NCI-H345 (cell line): ENCODE measurements at places on chromosomes 7 and 10.

DNA sequence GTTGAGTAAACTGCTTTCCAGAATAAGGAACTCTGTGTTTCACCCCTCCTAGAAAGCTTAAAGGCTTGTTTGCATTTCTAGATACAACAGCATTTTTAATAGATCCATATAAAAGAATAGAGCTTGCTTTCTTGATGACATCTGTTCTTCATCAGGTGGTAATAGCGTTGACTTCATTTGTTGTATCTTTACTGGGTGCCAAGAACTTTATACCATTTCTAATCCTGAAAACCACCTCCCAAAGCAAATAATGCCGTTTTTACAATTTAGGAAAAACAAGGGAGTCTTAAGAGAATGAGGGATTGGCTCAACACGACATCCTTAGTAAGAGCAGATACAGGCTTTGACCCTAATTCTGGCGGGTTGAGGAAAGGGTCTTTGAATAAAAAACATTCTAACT is 993.4 kb downstream of the TYW1 start:
- no peak for DNase-seq

- no peak for DNase-seq
Measured at GRCh38 chr7:82674268-82674667, 230.7 kb upstream of the CACNA2D1 start.

DNA sequence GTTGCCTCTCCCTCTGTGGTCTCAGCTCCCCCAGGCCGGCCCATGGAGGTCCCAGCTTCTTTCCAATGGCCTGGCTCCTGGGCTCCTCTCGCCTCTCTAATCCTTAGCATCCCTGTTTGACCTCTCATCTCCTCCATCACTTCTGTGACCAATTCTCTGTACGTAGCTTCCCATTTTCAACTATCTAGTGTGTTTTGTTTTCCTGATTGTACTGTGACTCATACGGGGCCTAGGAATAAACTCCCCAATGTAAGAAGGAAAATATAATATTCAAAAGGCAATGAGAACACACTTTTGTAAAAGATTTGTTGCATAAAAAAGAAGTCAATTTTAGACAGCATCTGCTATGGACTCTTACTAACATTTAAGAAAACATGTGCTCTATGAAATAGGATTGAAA is 90.3 kb downstream of the MKX start:
- no peak for DNase-seq

DNA sequence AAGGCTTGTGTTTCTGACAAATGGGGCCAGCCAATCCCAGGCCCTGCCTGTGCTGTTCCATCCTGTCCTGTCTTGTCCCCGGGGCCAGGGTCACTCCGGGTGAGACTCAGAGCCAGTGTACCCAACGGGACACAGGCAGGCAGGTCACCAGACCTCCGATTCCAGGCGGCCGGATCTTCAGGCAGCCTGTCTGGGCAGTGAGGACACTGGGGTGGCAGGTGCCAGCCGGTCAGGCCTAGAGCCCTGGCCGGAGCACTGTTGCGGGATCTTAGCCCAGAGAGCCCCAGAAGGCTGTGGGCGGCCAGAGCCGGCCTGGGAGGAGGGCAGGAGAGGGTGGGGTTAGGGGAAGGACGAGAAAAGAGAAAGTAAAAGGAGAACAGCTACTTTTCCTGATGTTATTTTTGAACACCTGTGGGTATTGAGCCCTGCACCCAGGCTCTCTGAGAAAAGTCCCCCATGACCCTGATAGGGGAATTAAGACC is 134.3 kb upstream of the TNRC18 start:
- no peak for DNase-seq

GRCh38 chr10:10589540-10590303 is 427.9 kb upstream of the CELF2 start:
- DNase-seq = no peak

DNA sequence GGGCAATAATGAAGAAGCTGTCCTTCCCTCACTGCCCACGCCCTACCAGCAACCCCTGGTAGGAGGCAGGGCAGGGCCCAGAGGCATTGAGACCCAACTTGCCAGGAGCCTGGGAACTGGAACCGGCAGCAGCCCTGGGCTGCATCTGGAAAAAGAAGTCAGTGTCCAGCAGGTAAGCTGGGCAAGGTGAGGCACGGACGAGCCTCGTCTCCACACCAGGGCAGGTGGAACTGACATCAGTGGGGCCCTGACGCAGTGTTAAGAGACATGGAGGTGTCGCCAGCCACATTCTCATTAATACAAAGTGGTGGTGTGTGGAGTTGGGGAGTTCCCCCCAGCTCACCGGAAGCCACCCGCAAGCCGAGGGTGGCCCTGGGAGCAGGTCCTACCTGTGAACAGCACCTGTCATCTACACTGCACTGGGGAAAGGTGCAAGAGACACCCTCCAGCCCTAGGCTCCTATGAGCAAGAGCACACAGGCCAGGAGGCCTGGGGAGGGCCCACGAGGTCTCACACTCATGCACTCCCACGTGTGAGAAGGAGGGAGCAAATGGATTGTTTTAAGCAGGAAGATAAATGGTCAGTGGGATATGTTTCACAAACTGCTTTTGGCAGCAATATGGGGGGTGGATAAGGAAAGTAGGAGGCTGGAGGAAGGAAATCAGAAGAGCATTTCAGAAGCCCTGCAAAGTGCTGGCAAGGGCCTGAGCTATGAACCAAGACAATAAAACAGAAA is 53.6 kb downstream of the COBL start:
- no peak for DNase-seq

- no peak for DNase-seq
Measured at GRCh38 chr7:152887191-152887590, 127.6 kb downstream of the ACTR3B start.

DNA sequence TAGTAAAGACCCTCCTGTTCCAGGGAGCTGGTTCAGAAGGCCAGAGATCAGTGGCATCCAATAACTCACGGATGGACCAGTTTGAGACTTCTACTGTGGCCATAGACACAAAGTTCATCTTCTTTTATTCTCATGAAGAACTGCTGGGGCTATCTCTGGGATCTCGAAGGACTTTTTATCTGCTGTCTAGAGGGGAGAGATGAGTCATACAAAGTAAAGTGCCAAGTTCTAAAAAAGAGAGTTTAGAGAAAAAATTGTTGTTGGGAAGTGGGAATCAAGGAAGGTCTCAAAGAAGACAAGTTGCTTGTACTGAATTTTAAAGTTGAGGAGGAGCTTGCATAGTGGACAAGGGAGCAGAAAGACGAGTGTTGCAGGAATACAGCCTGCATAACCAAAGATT is 8.0 kb upstream of the FAM221A start:
- no peak for DNase-seq

DNA sequence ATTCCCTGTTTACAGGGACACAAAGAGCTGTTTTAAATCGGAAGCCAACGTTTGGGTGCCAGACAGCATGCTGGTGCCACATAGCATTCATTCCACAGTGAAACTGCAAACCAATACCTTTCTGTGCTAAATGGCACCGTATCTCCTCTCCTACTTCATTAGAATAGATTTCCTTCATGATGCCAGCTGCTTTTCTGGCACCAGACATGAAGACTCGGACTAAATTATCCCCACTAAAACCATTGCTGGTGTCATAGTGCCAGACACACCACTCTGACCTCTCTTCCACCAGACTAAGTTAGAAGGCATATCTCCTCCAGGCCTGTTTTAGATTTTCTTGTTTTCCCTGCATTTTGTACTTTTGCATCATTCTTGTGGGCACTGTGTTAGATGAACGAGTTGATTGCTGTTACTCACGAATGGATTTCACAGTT is 155.1 kb downstream of the ETV1 start:
- DNase-seq = no peak

DNA sequence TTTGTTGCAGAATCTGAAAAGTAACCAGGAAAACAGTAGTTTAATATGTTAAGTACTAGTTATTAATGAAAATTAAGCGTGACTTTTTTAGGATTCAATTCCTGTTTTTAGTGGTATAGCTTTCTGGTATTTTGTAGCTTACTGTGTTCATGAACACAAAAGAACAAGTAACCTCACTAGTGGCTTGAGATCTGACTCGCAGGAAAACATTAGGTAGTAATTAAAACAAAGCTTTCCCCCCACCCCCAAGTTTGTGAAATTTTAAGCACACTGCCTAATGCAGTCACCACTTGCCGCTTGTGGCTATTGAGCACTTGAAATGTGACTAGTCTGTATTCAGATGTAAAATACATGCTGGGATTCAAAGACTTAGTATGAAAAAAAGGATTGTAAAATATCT is 102.5 kb upstream of the RPA3 start:
- no peak for DNase-seq
